ENCODE measurements at places on chromosomes 7 and 10.

- no peak for DNase-seq
Measured at GRCh38 chr7:91609525-91609924, 271.0 kb downstream of the MTERF1 start.

DNA sequence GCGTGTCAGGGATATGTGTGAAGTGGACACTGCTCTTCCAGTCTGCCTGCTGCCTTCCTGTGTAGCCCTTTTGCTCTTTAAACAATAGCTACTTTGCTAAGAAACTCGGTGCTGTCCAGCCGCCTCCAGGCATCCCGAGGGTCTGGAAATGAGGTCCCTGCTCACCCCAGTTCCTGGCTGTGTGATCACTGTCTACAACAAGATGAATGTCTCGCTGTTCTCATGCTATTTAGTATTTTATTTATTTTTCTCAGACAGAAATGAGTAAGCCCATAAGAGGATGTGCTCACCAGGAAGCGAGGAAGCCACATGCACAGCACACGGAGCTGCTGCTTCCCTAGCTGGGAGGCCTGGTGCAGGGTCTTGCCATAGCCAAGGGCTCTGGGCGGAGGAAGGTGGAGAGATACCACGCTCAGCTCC, 167.0 kb upstream of the PITRM1 start:
- DNase-seq, result peak; percentile 21

DNA sequence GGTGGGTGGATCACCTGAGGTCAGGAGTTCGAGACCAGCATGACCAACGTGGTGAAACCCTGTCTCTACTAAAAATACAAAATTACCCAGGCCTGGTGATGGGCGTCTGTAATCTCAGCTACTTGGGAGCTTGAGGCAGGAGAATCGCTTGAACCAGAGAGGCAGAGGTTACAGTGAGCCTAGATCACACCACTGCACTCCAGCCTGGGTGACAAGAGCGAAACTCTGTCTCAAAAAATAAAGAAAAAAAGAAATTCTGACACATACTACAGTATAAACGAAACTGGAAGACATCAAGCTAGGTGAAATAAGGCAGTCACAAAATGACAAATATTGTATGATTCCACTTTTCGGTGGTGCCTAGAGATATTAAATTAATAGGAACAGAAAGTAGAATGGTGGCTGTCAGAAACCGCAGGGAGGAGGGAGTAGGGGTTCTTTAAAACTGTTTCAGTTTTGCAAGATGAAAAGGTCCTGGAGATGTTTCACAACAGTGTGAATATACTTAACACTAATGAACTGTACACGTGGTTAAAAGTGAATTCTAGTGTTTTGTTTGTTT, 23.2 kb downstream of the PILRA start:
- DNase-seq, result no peak

- DNase-seq, result no peak
Measured at GRCh38 chr10:75294518-75294865, 58.7 kb upstream of the COMTD1 start.

- DNase-seq, result peak; percentile 48
Measured at GRCh38 chr7:2299131-2299829, 15.0 kb downstream of the SNX8 start.

DNA sequence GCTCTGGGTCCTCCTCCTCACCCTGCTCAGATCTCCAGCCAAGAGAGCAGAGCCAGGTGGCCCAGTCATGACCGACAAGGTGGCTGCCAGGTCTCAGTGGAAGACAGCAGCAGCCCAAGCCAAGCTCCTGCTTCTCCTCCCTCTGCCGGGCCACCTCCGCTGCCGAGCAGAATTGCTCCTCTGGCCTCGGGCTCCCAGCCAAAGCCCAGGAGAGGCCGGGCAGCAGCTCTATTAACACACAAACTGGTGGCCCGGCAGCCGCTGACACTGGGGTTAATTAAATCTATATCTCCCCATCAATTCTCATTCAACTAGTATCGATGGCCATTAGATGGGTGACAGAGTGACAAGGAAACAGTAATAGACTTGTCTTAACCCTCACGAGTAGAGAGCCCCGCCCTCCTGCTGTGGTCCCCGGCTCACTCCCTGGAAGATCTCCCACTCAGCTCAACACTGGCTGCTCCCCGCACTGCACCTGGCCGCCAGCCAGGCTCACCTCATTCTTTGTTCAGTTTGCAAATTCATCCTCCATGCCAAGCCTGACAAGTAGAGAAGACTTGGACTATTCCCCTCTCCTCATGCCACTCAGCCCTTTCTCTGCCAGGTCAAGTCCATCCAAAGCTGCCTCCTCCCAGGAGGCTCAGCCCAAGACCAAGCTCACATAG, 74.1 kb upstream of the UNC5B start:
- DNase-seq, result peak; percentile 73

DNA sequence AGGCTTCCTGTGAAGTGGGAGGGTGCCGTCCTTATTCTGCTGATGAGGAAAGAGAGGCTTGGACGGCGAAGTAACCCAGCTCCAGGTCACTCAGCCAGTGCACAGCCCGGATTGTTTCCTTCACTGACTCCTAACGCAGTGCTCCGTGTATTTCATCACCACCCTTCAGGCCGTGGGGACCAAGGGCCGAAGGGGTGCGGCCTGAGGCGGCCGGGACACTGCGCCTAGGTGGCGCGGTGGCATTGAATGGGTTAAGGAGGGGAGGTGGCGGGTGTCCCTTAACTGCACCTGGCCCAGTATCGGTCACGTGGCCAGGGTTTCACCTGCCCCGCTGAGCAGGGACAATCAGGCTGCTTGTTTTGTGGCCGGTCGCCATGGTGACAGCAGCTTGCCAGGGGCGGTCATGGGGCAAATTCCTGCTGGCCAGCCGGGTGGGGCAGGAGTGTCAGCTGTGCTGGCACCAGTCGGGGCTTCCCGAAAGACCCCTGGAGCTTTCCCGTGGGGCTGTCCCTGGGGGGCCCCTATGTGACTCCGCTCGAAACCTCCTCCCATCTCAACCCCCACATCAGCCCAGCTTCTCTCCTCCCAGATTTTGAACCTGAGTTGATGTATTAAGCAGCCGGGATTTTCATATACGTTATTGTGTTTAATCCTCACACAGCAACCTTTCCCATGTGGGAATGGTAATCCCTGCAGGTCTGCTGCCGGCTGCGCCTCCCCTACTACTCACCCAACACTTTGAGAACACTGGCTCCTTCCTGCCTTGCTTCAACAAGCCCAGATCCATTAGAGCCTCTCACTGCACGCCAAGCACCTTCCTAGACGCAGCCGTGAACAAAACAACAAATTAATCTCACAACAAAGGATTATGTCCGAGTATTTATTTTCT, 4.4 kb upstream of the ABHD11 start:
- DNase-seq, result peak; percentile 80

GRCh38 chr10:64156166-64156565, 635.0 kb downstream of the REEP3 start:
- DNase-seq, result no peak

DNA sequence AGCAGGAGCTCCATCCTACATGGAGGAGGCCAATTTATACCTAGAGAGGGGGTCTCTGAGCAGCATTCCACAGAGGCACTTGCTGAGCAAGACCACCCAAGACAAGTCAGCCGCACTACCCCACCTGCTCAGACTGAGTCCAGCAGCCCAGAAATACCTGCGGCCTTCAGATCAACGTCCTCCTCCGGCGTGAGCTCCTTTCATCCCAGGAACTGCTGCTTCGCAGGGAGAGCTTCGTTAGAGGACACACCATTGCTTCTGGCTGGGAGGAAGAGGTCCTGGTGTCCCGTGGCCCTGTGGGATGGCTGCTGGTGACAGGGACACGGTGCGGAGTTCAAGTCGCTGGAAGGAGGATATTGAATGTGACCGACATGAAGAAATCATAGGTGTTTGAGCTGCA, 216.9 kb upstream of the PPP2R2D start:
- no peak for DNase-seq

GRCh38 chr7:93821463-93821862, 69.1 kb downstream of the TFPI2 start:
- no peak for DNase-seq

GRCh38 chr7:106551936-106552335, 109.0 kb downstream of the CCDC71L start:
- no peak for DNase-seq

All from astrocyte of the hippocampus (primary cell).